ENCODE measurements at places on chromosomes 2 and 18.

GRCh38 chr2:24517247-24517646, 26.2 kb downstream of the NCOA1 start:
- no peak for DNase-seq

- peak; percentile 57 for DNase-seq
These were observed 56.3 kb upstream of the AFF3 start for GRCh38 chr2:100198461-100199230.

GRCh38 chr2:217332866-217333265, 473.0 kb upstream of the TNP1 start:
- DNase-seq: peak; percentile 80

- peak; percentile 98 for DNase-seq
These were observed 9.9 kb downstream of the TMBIM1 start for GRCh38 chr2:218282173-218282991.

GRCh38 chr2:173747035-173747434, 218.1 kb downstream of the SP3 start:
- peak; percentile 37 for DNase-seq

DNA sequence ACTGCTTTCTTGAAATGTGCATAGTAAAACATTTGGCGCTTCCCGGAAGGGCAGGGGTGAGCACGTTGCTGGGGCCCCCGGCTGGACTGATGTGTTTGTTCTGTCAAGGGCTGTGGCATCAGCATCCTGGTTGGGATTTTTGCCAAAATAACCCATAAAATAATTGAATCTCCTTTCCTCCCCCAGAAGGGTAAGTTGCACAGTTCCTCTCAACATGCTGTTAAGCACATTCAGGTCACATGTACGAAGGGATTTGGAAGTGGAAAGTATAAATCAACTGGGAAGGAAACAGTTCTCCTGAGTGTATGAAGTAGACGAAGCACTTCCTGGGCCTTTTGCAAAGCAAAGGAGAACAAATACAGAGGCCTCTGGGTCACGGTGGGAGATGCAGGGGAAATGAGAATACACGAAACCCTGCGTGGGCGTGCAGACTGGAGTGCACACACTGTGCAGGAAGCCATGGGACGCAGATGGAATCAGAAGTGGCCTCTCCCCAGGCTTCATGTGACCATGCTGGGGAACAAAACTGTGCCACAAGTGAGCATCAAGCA, 183.9 kb downstream of the LPIN1 start:
- DNase-seq: peak; percentile 25

DNA sequence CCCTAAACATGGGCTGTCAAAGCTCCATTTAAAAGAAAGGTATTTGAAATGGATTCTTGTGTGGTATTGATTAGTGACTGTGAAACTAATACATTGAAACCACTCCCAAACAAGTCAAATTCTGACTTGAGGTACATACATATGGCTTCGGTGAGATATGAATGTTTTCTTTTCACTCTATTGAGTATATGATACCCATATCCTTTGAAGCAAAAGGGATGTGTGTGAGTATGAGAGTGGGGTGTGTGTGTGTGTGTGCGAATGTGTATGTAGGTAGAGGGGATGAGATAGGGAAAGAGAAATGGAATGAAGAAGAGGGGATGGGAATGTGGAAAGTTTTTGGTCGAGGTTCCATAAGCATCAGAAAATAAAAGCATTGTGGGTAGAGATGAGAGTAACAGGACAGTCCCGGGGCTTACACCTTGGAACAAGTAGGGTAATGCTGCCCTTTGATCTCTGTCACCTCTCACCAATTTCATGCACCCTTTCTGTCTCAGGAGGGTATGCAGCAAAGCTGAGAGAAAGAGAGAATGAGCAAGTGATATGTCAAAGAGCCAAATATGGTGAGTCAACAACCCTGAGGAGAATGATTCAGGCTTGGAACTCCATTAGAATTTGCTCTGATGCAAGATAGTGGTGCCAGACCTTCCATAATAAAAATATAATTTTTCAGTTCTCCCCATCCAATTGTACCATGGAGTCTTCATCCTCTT, 64.0 kb upstream of the ZEB2 start:
- no peak for DNase-seq

DNA sequence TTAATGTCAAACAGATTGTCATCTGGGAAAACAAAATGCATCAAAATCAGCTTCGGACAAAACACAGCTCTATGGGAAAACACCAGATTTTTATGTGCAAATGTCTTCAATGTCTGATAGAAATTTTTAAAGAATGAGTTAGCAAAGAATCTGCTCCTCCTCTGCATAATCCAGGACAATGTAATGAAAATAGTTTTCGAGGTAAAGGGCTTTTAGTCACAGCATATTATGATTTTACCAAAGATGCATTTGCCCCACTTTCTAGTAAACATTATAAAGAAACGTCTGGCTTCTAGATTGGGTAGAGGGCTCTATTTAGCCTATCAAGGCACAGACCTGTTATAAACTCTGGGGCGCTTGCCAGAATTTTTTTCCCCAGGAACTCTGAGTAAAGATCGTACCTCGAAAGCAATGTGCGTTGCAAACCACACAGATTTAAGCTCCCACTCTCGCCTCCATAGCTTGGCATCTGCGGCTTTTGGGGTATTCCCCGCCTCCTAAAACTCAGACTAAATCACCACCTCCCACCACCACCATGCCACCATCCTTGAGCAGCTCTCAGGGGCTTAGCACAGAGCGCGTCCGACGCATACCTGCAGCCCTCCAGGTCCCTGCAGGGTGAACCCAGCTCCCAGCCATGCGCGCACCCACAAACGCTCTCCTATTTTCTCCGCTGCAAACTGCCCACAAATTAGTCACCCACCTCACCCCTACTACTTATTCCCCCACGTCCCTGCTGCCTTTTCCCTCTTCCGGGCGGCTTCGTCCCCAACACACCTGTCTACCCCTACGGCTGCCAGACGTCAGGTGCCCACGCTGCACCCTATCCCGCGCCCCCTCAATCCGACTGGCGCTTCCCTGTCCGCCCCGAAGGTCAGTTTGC, 829 bp downstream of the ACVR1C start:
- no peak for DNase-seq

GRCh38 chr2:10951558-10952414, 40.1 kb downstream of the KCNF1 start:
- no peak for DNase-seq

GRCh38 chr18:21735452-21736015, 5.1 kb upstream of the MIB1 start:
- peak; percentile 75 for DNase-seq

- no peak for DNase-seq
These were observed 5.7 kb upstream of the MARCO start for GRCh38 chr2:118936306-118936705.

DNA sequence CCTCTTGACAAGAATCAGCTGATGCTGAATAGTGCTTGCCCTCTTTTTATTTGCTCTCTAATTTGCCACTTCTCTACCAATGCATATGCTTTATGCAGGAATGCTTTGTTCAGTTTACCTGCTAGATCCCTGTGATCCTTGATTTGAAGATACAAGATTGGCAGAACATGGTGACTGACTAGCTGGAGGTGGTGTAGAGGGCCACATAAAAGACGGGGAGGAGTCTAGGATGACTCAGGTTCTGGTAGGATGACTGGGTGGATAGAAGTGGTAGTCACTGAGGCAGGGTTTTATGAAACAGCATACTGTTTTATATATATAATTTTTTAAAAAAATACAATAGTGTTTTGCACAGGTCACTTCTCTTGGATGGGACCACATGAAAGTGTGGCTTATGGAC, 6.3 kb upstream of the ADGRF3 start:
- no peak for DNase-seq

- peak; percentile 78 for DNase-seq
These were observed 11.7 kb downstream of the ARHGAP28 start for GRCh38 chr18:6741232-6741663.

DNA sequence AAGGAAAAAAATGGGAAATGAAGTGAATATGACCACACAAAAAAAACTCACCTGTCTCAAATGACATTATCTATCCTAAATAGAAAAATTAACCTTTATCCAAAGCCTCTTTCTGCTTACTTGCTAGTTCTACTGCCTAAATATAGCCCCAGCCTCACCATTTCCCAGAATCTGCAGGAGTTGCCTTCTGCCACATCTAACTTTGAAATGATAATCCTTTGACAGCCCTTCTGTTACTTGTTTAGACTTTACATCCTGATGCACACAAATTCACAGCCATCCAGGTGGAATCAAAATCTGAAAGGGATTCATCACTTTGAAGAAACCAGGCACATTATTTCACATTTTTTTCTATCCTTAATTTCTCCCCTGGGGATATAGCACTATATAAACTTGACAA, 1356.2 kb upstream of the NXPH2 start:
- DNase-seq: no peak

DNA sequence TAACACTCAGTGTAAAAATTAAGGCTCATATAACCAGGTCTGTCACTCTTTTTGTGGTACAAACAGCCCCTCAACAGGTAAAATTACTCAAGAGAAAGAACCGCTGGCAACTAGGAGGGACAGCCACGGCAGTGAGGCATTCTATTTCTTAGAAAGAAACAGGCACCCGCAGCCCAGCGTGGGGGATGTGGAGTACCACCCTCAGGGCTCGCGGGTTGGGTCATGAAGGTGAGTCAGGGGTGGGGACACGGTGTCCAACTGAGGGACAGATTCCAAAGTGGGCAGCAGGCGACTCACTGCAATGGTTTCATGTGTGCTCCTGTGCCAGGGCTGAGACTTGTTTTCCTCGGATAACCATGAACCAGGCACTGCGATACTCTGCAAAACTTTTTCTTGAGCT, 129.4 kb downstream of the DTNB start:
- no peak for DNase-seq

DNA sequence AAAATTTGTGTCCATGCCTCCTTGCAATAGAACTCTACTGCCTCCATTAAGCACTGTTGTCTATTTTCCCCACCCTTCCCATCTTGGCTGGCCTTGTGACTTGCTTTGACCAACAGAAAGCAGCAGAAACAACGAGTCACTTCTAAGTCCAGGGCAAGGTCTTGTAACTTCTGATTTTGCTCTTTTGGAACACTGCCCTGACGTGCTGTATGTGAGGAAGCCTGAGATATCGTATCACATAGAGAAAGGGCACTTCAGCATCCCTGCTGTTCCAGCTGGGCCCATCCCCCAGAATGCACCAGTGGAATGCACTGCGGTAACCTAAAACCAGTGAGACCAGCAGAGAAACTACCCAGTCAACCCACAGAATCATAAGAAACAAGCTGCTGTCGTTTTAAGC, 28.1 kb downstream of the NCKAP1 start:
- DNase-seq: peak; percentile 71

- no peak for DNase-seq
These were observed 5.9 kb downstream of the NEU4 start for GRCh38 chr2:241814643-241815476.

- DNase-seq: peak; percentile 47
These were observed 97.6 kb downstream of the NFATC1 start for GRCh38 chr18:79493211-79493800.

DNA sequence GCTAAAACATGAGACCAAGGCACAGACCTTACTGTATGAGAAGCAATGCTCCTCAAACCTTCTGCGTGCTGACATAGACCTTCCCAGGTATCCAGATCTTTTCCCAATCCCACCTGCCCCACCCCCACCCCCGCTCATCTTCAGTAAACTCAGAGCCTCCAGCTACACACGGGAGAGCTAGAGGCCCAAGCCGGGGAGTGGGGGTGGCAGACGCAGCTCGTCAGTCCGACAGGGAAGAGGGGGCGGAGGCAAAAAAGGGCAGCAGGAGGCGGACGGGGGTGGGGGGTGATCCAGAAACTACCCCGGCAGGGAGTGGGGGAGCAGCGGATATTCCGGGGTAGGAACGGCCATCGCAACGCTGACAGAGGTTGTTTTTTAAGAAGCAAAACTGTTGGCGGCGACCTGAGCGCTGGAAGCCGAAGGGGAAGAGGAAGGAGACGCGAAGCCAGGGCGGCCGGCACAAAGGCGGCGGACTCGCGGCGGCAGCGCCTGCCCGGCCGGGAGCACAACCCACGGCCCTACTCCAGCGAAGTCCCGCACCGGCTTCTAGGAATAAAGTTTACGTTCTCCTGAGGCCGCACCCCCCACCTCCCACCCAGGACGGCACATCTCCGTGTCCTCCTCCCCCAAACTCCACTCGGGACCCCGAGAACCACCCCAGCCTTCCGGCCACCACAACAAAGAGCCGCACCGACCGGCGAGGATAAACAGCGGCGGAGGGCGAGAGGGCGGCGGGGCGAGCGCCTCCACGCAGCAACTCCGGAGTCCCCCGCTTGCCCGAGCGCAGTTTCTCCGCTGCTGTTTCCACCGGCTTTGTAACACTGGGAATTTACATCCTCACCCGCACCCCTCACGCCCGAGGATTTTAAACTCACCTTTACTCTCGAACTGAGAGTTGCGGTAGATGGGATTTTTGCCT, 722 bp downstream of the BAZ2B start:
- DNase-seq: peak; percentile 97

- DNase-seq: no peak
These were observed 138.7 kb upstream of the AQP4 start for GRCh38 chr18:27004056-27004829.

GRCh38 chr2:34985474-34985873, 1370.1 kb upstream of the CRIM1 start:
- peak; percentile 55 for DNase-seq

GRCh38 chr2:212005085-212005671, 533.4 kb downstream of the ERBB4 start:
- peak; percentile 65 for DNase-seq

GRCh38 chr2:6791682-6792081, 74.0 kb downstream of the CMPK2 start:
- peak; percentile 56 for DNase-seq

DNA sequence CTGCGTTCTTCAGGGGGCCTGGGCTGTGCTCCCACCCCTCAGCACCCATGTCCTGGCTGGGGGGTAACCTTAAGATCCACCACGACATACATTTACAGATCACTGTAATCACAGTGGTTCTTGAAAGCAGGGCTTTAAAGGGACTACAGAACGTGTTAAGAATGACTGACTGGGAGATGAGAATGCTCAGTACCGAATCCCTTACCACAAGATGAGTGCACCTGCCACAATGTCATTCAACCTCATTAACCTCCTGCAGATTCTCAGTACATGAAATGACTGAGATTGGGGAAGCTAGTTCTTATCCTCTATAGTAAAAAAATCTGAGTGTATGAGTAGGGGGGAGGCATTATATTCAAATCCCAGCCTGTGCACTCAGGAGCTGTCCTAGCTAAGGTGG, 10.5 kb upstream of the PIEZO2 start:
- no peak for DNase-seq

DNA sequence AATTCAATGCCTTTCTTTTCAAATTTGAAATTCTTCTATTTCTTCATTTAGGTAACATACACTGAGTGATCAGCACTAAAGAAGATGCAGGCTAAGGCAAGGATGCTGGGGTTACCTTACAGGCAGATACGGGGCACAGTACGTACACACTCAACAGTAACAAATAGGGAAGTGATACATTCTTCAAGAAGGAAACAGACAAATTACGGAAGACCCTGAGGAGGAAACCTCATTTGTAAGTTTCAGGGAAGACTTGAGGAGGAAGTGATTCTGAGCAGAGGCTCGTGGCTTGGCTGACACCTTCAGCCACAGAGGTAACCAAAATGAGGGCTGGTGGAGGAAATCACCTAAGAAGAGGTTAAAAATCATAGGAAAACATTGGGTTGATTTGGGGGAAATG, 1108.3 kb upstream of the KLHL29 start:
- DNase-seq: no peak

GRCh38 chr2:70516596-70516995, 37.0 kb downstream of the TGFA start:
- DNase-seq: peak; percentile 52

Data from islet precursor cell (in vitro differentiated cells).